NCI-H1694 (cell line): ENCODE measurements at places on chromosomes 12 and 14.

- DNase-seq, result no peak
Observed at GRCh38 chr12:3544296-3544965, 53.4 kb downstream of the PRMT8 start.

DNA sequence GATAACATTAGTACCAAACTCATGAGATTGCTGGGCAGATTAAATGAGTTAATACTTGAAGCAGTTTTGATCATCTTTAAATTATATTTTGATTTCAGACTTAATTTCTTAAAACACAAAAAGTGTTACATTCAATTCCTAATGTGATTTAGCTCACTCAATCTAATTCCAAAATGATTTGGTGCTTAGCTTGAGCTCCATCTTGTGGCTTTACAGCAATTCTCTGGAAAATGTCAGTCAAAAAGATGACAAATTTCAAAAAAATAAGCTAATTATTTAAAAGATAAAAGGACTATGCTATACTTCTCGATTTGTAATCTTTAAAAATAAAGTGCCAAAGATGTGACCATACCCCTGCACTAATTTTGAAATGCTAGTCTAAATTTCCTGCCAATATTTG is 10.1 kb downstream of the LLPH start:
- no peak for DNase-seq

DNA sequence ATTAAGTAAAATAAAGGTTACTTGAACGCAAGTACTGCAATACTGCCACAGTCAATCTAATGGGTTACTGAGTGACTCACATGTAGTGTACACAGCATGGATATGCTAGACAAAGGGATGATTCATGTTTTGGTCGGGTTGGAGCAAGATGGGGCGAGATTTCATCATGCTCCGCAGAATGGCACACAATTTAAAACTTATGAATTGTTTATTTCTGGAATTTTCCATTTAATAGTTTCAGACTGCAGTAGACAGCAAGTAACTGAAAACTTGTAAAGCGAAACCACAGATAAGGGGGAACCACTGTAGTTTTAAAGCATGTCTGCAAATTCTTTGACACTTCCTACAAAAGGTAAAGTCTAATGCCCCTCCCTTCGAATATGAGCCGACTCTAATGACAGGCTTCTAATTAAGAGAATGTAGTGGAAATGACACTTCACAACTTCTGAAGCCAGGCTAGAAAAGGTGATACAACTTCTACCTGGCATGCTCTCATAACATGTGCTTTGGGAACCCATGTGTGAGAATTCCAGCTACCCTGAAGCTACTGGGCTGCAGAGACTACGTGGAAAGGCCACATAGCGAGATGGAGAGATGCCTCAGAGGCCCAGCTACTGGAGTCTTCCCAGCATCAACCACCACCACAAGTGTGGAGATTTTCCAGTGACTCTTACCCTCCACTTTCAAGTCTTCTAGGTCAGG is 13.9 kb upstream of the TCP11L2 start:
- DNase-seq, result no peak

- DNase-seq, result no peak
Observed at GRCh38 chr14:51607711-51608110, 44.0 kb upstream of the FRMD6 start.

DNA sequence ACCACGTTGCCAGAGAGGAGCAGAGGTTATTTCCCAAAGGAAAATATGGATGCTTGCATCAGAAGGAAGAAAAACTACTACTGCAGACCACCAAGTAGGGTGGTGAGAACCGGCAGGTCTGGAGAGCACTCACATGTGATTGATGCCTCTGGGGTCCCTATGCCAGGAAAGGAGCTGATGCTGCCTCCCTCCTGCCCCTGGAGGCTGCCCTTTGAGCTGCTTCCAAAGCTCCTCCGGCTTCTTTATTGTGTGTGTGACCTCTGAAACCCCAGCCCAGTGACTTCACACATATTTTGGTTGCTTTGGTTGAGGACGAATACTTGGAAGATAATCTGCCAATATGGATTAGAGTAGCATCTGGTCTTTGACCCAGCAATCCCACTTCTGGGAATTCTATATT is 133.4 kb downstream of the AACS start:
- no peak for DNase-seq

- DNase-seq, result no peak
Observed at GRCh38 chr12:124842073-124842749, 21.5 kb downstream of the SCARB1 start.

- no peak for DNase-seq
Observed at GRCh38 chr12:104452087-104452486, 4.7 kb upstream of the CHST11 start.

DNA sequence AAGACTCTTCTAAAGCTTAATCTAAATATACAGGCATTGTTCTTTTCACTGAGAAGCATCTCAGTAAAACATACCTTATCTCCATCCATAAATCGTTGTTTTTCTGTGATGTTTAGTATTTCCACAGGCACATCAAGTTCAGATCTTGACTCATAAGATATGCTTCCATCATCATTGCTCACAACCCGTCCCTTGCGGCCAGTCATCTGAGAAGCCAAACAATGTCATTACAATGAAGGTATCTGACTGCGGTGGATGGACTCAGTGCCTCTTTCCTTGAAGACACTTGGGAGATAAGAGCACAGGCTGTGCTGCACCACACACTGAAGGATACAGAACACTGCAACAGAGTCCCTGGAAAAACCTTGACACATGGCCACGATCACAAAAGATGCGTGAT is 44.8 kb downstream of the SBNO1 start:
- DNase-seq, result no peak

- no peak for DNase-seq
Observed at GRCh38 chr14:64569138-64569631, 19.4 kb downstream of the PPP1R36 start.

- peak; percentile 17 for DNase-seq
Observed at GRCh38 chr14:21978184-21978998, 304.8 kb upstream of the OR4E1 start.

DNA sequence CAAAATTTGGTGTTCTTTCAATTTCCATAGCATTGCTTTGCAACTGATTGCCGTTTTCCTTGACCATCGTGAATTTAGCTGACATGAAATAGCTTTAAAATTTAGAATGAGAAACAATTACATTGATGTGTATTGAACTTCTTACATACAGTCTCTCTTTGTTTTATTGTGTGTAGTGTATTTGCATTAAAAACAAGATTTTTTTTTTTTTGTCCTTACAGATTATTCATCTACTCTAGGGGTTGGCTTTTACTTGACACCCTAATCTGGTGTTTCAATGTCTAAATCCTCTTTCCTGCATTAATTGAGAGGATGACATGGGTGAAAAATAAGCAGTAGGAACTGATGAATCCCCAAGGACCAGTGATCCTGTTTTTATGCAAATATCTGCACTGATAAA is 20.6 kb downstream of the LIN52 start:
- DNase-seq, result no peak

DNA sequence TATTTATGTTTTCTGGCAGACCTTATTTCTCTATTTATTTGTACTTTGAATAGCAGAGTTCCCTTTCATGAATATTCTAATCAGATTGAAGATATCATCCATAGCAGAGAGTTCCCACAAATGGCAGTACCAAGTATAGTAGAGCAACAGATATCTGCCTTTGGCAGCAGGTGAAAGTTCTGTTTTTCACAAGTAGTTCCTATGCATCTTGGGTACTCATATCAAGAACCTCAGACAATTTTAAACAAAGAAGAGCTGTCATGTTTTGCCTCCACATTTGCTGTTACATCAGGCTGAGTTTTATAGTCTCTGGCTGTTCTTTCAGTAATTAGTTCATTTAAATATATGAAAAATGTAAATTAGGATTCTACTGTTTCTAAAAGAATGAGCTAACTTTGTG is 252.0 kb downstream of the KCNC2 start:
- DNase-seq, result no peak

DNA sequence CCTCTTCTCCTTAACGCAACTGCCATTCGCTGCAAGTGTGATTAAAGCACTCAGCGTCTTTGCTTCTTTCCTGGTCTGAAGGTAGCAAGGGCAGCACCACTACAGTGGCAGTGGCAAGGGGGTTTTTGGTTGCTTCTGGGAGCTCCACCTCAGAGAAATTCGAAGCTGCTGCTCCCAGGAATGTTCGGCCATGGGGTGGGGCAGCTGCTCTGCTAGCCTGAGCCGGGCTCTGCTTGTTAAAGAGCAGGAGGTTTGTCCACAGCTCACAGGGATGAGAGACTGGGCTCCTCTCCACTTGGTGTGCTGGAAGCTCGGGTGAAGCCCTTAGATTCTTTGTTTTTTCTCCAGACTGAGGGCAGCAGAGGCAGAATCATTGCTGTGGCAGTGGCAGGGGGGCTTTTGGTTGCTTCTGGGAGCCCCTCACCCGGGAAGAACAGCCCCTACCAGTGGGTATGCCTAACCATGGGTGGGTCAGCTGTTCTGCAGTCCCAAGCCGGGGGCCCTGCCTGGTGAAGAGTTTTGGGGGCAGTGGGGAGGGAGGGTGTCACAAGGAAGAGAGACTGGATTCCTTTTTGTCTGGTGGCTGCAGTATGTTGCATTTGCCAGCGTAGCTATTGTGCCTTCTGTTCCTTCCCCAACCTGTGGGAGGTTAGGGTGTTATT is 340.2 kb downstream of the AEBP2 start:
- DNase-seq, result no peak

- no peak for DNase-seq
Observed at GRCh38 chr12:38892976-38893375, 12.4 kb downstream of the CPNE8 start.

DNA sequence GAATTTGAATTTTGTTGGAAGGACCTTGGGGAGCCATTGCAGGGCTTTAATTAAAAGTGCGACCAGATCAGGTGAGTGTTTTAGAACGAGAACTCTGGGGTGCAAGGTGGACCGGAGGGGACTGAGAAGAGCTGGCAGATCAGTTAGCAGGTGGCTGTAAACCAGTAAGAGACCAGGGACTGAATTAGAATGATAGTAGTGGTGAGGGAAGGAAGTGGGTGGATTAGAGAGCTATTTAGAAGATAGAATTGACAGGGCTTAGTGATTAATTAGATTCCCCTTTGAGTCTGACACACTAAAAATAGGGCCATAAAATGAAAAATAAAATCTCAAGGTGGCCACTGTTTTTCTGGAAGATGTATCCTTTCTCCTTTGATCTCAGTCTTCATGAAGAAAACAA is 44.8 kb downstream of the PLXNC1 start:
- no peak for DNase-seq

- DNase-seq, result no peak
Observed at GRCh38 chr14:95485222-95485819, 31.1 kb downstream of the SYNE3 start.

- no peak for DNase-seq
Observed at GRCh38 chr12:111458546-111459172, 52.9 kb downstream of the SH2B3 start.

DNA sequence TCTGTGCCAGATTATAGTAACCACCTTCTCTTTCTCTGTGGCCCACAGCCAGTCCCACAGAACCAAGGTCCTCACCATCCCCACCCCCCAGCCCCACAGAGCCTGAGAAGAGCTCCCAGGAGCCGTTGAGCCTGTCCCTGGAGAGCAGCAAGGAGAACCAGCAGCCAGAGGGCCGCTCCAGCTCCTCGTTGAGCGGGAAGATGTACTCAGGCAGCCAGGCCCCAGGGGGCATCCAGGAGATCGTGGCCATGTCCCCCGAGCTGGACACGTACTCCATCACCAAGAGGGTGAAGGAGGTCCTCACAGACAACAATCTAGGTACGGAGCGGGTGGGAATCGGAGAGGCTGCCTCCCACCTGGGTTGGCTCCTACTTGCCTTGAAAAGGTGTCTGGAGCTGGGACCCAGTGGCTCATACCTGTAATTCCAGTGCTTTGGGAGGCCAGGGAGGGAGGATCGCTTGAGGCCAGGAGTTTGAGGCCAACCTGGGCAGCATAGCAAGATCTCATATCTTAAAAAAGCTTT is 34.4 kb downstream of the PHETA1 start:
- DNase-seq, result no peak

DNA sequence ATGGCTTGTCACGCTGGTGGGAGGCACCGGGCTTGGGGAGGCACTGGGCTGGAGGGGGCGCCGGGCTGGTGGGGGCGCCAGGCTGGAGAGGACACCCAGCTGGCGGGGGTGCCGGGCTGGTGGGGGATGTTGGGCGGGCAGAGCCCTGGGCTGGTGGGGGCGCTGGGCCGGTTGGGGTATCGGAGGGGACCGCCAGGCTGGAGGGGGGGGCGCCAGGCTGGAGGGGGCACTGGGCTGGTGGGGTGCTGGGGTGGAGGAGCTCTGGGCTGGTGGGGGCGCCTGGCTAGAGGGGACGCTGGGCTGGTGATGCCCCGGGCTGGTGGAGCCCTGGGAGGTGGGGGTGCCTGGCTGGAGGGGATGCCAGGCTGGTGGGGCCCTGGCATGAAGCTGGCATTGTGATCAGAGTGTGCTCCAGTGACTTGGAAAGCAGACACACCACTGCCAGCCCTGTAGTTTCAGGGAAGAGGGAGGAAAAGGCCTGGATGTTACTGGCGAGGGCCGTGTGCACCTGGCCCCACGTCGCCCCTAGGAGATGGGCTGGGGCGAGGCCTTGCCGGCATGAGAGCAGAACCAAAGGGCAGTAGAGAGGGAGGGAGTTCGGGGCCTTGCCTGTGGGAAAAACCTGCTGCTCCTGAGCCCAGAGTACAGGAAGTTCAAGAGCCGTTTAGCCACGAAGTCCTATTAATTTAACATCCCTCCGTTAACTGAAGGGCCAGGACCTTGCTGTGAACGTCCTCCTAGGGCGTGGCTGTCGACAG is 13.1 kb downstream of the TEDC1 start:
- no peak for DNase-seq

GRCh38 chr12:32051511-32052211 is 55.0 kb upstream of the BICD1 start:
- DNase-seq, result no peak

- DNase-seq, result no peak
Observed at GRCh38 chr14:51041883-51042282, 53.0 kb downstream of the TRIM9 start.

- DNase-seq, result no peak
Observed at GRCh38 chr14:68809524-68809923, 16.7 kb upstream of the ZFP36L1 start.

GRCh38 chr12:67966560-67966959 is 22.7 kb upstream of the IFNG-AS1 start:
- no peak for DNase-seq

DNA sequence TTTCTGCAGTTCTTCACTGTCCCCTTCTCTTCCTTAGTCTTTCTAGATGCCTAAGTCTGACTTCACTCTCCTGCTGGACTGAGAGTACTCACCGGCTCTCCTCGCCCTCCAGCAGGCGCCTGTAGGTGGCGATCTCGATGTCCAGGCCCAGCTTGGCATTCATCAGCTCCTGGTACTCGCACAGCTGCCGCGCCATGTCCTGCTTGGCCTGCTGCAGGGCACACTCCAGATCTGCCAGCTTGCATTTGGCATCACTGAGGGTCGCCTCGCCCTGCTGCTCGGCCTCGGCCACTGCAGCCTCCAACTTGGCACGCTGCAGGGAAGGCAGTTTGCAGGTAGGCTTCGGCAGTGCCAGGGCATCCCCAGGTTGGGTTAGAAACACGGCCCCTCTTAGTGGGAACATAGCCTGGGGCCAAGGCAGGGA is 5.2 kb downstream of the KRT84 start:
- no peak for DNase-seq

- DNase-seq, result no peak
Observed at GRCh38 chr12:61687407-61687806, 572.8 kb upstream of the USP15 start.

GRCh38 chr14:93941293-93941910 is 14.3 kb downstream of the FAM181A start:
- DNase-seq, result peak; percentile 80
